ENCODE measurements at places on chromosomes 13 and 19. TPM values are rescaled to one million over a fixed set of nuclear protein-coding genes. Genes with fewer than 3 reads are reported as not detected.

PDX1 gene
- total RNA-seq: not detected

SELENOW gene
- 163 TPM for total RNA-seq

SPRED3 gene
- total RNA-seq: 2.1 TPM

KIRREL2 gene
- 0.19 TPM for total RNA-seq

SLC25A41 gene
- not detected for total RNA-seq

CGB8 gene
- total RNA-seq: not detected

Measured in cardiac ventricle fibroblast (primary cell).